ENCODE measurements at places on chromosomes 1 and 21.

GRCh38 chr1:81702903-81703302 is 97.8 kb upstream of the ADGRL2 start:
- DNase-seq = no peak

- no peak for DNase-seq
Observed at GRCh38 chr21:34845521-34846451, 177.0 kb downstream of the CLIC6 start.

- DNase-seq = no peak
Observed at GRCh38 chr1:218254296-218254946, 30.7 kb upstream of the RRP15 start.

DNA sequence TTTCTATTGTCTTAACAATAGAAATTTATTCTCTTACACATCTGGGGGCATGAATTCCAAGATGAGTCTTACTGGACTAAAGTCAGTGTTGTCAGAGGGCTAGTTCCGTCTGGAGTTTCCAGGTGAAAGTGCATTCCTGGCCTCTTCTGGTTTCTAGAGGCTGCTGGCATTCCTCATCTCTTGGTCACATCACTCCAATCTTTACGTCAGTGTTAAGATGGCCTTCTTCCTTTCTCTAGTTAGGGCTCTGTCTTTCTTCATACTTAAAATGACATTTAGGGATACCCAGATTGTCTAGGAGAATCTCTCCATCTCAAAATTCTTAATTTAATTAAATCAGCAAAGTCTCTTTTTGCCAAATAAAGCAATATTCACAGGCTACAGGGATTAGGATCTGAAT is 13.3 kb upstream of the PDC start:
- DNase-seq = no peak

- peak; percentile 23 for DNase-seq
Observed at GRCh38 chr1:27934818-27935549, at the start of gene SMPDL3B. TSS of gene SMPDL3B (plus strand) at chr1:27935000. CDS start at chr1:27935184, 184 bp downstream.
